ENCODE measurements at places on chromosomes 12 and 14.
A peak's percentile ranks its signal among the peaks of the same experiment; 100 is the strongest.

- DNase-seq = no peak
Measured at GRCh38 chr12:131917139-131917710, 11.9 kb upstream of the PUS1 start.

GRCh38 chr14:105581551-105582341 lies 55.4 kb downstream of the TMEM121 start:
- DNase-seq = no peak

DNA sequence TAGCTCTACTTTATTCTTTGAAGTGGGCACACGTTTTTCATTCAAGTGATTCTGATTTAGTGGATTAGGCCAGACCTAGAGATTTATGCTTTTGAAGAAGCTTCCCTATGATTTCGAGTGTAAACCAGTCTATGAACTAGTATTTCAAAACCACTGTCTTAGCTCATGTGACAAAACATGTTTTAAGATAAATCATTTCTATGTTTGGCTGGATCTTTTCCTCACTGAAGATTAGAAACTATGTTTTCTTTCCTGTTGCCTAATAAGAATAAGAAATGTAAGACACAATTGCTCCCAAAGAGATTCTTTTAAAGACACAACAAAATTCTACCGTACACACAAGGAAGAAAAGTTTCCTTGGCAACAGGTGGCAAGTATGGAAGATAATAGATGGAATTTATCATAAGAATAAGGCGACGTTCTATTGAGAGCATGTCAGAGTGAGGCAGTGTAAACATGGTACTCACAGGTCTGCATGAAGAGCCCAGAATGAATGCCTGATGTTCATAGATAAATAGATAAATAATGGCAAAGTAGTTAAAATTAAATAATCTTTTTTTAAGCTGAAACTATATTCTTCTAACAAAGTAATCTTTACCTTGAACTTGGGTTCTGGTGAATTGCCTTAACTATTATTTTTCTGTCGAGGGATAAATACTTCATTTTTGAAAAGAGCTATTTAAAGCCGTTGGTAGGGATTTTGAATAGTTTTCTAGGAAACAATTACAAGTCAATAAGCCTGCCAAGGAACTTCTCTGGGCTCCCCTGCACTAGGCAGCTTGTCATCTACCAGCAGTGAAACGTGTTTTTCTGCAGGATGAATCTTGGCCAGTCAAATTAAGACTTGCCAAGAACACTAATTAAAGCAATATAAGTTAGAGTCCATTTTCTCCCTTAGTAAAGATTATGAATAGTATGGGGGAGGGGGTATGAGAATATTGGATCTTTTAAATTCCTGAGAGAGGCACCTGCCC lies 34.1 kb upstream of the C12orf75 start:
- DNase-seq = no peak

GRCh38 chr14:24270537-24271133 lies 762 bp downstream of the RABGGTA start:
- no peak for DNase-seq

- DNase-seq = no peak
Measured at GRCh38 chr12:49965836-49966235, 4.2 kb downstream of the AQP5 start.

DNA sequence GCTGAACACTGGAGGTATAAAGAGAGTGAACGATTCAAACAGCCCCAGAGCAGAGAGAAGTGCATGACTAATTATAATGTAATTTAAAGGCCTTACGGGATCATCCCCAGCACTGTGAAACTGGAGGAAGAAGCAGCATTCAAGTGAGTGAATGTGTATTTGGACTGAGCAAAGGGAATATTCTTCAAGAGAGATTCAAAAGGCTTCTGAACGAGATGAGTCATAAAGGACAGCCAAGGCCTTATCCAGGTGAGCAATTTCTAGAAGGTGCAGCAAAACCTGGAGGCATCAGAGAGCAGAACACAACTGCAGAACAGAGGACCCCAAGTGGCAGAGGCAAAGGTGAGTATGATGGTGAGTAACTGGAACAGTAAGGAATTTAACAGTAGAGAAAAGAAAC lies 127.2 kb downstream of the BCAT1 start:
- DNase-seq = no peak

DNA sequence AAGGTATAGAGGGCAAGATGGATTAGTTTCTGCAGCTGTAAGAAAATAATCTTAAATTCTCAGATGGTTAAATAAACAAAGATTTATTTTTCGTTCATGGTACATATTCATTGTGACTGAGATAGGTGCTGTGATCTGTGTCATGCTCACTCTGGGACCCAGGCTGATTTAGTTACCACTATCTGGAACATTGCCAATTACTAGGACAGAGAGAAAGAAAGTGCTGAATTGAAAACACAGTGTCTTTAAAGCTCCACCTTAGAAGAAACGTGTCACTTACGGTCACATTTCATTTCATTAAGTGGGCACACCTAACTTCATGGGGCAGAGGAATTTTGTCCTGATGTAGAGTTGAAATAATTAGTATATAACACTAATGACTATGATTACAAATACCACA lies 430.0 kb downstream of the CCDC91 start:
- DNase-seq = no peak

GRCh38 chr14:65637780-65638179 lies 225.2 kb downstream of the FUT8 start:
- peak; percentile 24 for DNase-seq

DNA sequence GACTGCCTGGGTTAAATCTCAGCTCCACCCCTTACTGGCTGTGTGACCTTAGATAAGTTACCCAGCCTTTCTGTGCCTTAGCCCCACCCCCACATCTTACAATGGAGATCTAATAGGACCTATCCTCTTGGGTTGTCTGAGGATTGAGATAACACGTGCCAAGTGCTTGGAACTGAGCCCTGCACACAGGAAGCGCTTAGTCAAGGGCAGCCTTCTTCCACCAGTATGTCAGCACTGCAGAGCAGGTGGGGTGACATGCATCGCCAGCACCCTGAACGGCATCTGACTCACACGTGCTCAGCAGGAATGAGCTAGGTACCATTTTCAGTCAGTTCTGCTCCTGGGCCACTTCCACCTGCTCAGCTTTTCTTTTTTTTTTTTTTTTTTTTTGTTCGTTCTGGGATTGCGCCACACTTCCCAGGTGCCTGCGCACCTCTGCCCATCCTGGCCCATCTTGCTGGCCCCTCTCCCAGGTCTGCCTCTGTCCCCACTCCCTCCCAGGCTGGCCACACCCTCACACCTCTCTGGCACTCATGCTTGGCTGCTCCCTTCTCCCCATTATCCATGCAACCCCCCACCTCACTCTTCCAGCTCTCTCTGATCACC lies 19.6 kb downstream of the LGMN start:
- DNase-seq = no peak

GRCh38 chr14:22095860-22096513 lies 422.4 kb upstream of the OR4E1 start:
- DNase-seq = no peak

- no peak for DNase-seq
Measured at GRCh38 chr14:90731487-90731886, 84.7 kb downstream of the TTC7B start.

GRCh38 chr12:3842517-3842916 lies 30.7 kb downstream of the PARP11 start:
- no peak for DNase-seq

GRCh38 chr12:63865448-63865847 lies 20.9 kb downstream of the SRGAP1 start:
- no peak for DNase-seq

GRCh38 chr14:104130974-104131651 lies 7.3 kb upstream of the KIF26A start:
- no peak for DNase-seq

DNA sequence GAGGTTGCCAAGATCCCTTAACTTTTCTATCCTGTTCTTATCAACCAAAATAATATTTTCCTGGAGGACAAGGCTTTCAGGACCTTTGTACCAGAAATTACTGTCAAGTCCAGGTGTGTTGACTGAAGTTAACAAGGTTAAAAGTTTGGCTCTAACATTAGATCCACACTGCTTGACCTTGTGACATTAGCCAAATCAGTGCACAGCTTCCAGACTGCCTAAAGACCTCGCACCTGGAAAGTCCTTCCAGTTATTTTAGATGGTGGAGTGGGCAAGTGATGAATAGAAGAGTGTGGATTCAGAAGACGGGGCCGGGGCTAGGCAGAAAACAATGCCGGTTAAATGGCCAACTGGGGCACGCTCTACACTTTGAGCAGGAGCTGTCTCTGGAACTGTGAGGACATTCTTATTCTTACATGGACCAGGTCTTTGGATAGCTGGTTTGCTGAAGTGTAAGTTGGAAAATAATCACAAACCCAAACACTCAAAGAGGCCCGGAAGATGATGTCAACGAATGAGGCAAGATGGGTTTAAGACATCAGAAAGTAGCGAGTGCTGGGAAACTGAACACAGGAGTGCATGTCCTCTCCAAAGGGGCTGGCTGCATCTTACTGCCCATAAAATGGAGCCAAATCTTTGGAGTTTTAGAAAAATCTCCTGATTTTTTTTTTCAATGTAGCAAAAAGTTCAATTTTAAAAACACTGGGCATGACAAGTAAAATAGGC lies 56.3 kb downstream of the NIN start:
- DNase-seq = no peak

DNA sequence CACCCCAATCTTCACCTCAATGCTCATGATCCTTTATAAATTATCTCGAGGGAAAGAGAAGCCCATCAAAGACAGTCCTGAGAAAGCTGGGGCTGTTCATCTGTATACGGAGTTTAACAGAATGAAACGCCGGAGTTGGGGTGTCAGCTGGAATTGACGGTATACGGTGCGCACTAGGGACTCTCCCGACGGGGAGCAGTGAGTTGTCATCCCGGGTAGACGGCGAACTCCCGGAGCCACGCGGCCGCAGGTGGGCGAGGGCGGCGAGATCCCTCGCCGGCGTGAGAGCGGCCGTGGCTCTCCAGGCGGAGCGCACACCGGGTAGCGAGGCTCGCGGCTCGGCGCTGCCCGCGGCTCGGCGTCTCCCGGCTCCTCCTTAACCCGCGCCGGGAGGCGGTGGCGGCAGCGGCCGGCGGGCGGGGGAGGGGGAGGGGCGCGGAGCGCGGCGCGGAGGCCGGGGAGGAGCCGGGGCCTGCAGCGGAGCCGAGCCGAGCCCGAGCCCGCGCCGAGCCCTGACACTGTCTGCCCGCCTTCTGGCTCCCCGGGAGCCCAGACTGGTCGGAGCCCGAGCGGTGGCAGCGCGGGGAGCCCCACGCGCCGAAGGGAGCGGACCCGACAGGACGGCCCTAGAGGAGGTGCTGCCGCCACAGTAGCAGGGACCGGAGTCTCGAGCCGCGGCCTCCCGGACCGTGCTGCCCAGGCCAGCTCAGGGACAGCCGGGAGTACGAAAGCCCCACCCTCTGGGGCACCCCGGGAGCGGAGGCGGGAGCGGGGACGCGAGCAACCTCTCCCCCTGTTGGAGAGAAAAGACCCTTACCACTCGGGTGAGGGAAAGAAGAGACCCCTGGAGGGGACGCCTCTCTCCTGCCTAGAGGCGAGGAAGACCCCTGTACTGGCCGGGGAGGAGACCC lies at the start of gene FOXJ2:
Gene FOXJ2, plus strand, starts transcription at position 475 of the 911 bp plus-strand sequence. CDS start 7,117 bp downstream, outside the sequence.
- no peak for DNase-seq

All from stimulated activated CD8-positive, alpha-beta memory T cell treated with anti-CD3 and anti-CD28 coated beads, Interleukin-4, amount 100 ng/mL, for 4 hours (primary cell).